Nephron progenitor cell (in vitro differentiated cells): ENCODE measurements at places on chromosomes 1 and 21.

GRCh38 chr1:227885135-227885647, 62.5 kb downstream of the WNT9A start:
- H3K4me3 ChIP-seq, result no peak overlapping the region
- no peak for DNase-seq
- peaks cover 9% of the 10 kb centered on the region for H3K27me3 ChIP-seq
- peaks cover 28% of the 10 kb centered on the region for H3K4me1 ChIP-seq

DNA sequence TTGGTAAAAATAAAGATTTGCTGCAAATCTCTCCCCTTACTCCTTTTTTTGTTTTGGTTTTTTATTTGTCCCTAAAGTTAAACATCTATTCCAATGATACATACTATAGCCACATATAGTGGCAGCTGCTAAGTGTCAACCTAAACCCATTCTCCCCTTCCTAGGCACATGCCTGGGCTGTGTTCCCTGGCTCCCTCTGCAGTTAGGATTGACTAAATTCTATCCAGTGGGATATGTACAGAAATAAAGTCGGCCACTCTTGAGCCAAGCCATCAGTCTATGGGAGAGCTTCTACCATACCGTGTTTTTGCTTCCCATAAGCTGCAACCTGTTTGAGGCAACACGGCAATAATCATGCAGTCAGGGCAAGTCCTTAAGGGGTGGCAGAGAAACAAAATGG, 23.6 kb downstream of the MCOLN3 start:
- DNase-seq, result no peak
- no peaks in the 10 kb centered on the region for H3K36me3 ChIP-seq
- H3K4me3 ChIP-seq, result no peak overlapping the region
- H3K27me3 ChIP-seq, result peaks cover 5% of the 10 kb centered on the region
- H3K4me1 ChIP-seq, result peaks cover 13% of the 10 kb centered on the region
- H3K27ac ChIP-seq, result no peak overlapping the region

- peak within 1 kb of the TSS; percentile 79 for H3K4me3 ChIP-seq
- no peak for DNase-seq
- peaks cover 6% of the 10 kb centered on the region for H3K4me1 ChIP-seq
- no peak within 1 kb of the TSS for H3K27ac ChIP-seq
- peaks cover 12% of the 10 kb centered on the region for H3K36me3 ChIP-seq
Observed at GRCh38 chr1:47415728-47416318, at the start of gene FOXE3. FOXE3 (plus strand) TSS chr1:47416285; CDS start chr1:47416316, 31 bp downstream.

GRCh38 chr1:224761245-224761644, 145.1 kb downstream of the CNIH3 start:
- peaks cover 3% of the 10 kb centered on the region for H3K4me1 ChIP-seq
- H3K27ac ChIP-seq, result no peak overlapping the region
- H3K36me3 ChIP-seq, result peaks cover 14% of the 10 kb centered on the region
- peaks cover 15% of the 10 kb centered on the region for H3K27me3 ChIP-seq
- no peak for DNase-seq

DNA sequence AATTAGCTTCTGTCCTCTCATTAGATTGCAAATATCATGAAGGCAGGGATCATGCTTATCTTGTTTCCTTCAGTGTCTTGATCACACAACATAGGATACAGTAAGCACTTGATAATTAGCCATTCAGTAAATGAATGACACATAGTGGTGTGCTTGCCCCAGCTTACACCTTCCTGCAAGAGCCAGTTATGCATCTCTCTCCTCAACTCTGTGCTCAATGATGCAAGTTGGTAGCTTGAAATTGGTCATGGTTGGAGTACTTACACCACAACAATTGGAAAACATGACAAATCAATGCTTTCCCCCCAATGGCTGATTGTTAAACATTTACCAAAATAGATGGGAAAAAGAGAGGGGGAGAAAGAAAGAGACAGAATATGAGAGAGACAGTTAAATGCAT, 129.2 kb downstream of the NUF2 start:
- no peak overlapping the region for H3K4me3 ChIP-seq
- H3K36me3 ChIP-seq, result no peaks in the 10 kb centered on the region
- H3K27me3 ChIP-seq, result peaks cover 7% of the 10 kb centered on the region
- no peak overlapping the region for H3K27ac ChIP-seq
- H3K4me1 ChIP-seq, result no peaks in the 10 kb centered on the region

- H3K4me1 ChIP-seq, result peaks cover 66% of the 10 kb centered on the region
- H3K27ac ChIP-seq, result no peak overlapping the region
- peaks cover 11% of the 10 kb centered on the region for H3K27me3 ChIP-seq
- H3K4me3 ChIP-seq, result no peak overlapping the region
Observed at GRCh38 chr1:179808503-179808902, 65.4 kb downstream of the FAM163A start.

GRCh38 chr21:25895565-25896205, 160.9 kb downstream of the GABPA start:
- no peaks in the 10 kb centered on the region for H3K27me3 ChIP-seq
- DNase-seq, result no peak
- H3K4me3 ChIP-seq, result no peak overlapping the region

DNA sequence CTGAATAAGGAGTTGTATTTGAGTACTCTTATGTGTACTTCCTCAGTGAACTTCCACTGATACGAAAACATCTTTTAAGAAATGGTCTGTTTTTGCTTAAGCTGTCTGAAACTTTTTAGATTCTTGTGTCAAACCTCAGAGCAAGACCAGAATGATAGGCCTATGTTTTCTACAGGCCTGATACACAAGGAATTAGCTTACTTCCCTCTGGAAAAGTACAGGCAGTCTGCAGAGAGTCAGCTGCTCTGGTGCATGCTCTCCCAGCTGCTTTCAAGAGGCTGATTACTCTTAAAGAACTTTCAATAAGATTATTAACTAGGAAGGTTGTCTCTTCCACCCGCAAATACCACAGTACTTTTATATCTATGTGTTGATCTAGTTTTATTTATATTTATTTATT, 9.5 kb downstream of the SNX27 start:
- no peak for DNase-seq
- no peak overlapping the region for H3K27ac ChIP-seq
- peaks cover 2% of the 10 kb centered on the region for H3K27me3 ChIP-seq
- no peak overlapping the region for H3K4me3 ChIP-seq
- peaks cover 19% of the 10 kb centered on the region for H3K4me1 ChIP-seq

DNA sequence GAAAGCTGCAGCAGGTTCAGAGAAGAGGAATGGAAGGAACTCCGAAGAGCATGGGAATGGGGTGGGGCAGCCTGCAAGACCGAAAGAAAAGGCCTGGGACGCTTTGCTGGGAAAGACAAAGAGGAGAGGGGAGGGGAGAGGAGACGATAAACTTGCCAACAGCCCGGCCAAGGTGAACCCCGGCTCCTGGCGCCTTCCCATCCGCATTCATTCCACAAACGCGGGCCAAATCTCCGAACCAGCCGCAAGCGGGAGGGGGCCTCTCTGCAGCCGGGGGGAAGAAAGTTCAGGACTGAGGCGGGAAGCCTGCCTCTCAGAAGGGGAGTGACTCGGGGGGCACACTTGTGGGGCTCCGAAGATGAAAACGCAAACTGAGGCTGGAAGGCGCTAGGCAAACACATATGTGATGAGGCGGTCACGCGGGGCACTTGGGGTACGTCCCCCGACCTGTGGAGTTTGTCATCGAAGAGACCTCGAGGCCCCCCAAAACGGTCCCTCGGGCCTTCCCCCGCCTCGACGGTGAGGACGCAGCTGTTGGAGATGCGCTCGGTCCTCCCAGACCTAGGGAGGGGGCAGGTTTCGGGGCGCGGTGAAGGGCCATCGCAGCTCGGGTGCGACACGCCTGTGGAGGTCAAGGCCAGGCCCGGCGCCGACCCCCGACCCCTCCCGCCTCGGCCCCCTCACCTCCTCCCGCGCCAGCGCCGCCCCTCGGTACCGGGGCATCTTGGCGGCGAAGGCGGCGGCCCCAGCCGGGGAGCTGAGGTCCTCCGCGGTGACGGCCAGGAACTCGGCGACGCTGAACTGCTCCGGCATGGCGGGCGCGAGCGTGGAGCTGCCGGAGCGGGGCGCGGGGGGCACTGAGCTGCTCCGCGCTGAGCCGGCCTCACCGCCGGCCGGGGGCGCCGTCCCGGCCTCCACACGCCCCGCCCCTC, at the start of gene ASAP3:
Gene ASAP3, minus strand, starts transcription at position 859 of the 932 bp plus-strand sequence. Its CDS starts 46 bp downstream, at position 813.
- H3K4me1 ChIP-seq, result peaks cover 64% of the 10 kb centered on the region
- peak within 1 kb of the TSS; percentile 95 for H3K4me3 ChIP-seq
- peak within 1 kb of the TSS; percentile 85 for H3K27ac ChIP-seq
- no peaks in the 10 kb centered on the region for H3K36me3 ChIP-seq

DNA sequence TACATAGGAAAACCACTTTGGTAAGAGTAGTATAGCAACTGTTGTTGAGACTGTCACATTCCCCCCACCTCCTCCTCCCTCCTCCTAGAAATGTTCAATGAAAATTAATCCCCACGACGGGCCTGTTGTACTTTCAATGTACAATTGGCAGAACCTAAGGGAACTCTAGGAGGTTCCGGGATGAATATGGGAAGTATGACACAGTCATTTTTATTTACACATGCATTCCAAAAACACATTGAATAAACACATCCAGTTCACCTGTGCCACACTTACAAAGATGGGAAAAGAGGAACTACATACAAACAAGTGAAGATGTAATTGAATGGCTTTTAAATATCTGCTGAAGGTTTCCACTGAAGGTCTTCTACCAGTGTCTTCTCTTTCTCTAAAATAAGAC, 144.4 kb upstream of the NBPF11 start:
- peaks cover 11% of the 10 kb centered on the region for H3K36me3 ChIP-seq
- H3K4me1 ChIP-seq, result peaks cover 24% of the 10 kb centered on the region
- no peak for DNase-seq

DNA sequence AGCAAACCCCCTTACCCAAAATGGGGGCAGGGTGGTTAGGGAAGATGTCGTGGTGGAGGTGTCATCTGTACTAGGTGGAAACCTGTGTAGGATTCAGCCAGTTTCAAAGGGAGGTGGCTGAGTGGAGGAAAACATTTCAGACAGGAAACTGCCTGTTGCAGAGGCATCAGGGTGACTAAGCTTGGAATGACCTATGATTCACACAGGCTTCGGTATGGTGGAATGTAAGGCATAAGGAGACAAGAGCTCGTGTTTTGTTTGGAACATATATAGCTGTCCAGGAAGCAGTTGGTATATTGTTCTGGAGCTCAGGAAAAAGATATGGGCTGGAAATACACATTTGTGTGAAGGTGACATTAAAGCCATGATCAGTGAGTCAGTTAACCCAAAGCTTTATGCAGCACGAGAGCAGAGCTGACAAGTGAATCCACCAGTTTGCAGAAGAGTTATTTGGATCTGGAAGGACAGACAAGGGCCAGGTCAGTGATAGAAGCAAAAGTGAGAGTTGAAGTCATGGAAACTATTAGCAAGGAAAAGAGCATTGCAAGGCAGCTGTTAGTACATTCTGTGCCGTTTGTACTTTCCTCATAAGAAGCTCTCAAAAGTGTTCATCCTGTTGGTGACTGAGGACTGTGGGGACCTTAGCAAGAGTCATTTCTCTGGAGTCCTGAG, 12.2 kb downstream of the UTP25 start:
- peaks cover 48% of the 10 kb centered on the region for H3K36me3 ChIP-seq
- H3K27me3 ChIP-seq, result no peaks in the 10 kb centered on the region
- no peak for DNase-seq
- no peaks in the 10 kb centered on the region for H3K4me1 ChIP-seq
- H3K4me3 ChIP-seq, result no peak overlapping the region

- peaks cover 49% of the 10 kb centered on the region for H3K4me1 ChIP-seq
- H3K36me3 ChIP-seq, result peaks cover 47% of the 10 kb centered on the region
- H3K4me3 ChIP-seq, result peak overlapping the region; percentile 100
- H3K27me3 ChIP-seq, result peaks cover 4% of the 10 kb centered on the region
Observed at GRCh38 chr1:67429011-67429527, 1.1 kb downstream of the SERBP1 start.

DNA sequence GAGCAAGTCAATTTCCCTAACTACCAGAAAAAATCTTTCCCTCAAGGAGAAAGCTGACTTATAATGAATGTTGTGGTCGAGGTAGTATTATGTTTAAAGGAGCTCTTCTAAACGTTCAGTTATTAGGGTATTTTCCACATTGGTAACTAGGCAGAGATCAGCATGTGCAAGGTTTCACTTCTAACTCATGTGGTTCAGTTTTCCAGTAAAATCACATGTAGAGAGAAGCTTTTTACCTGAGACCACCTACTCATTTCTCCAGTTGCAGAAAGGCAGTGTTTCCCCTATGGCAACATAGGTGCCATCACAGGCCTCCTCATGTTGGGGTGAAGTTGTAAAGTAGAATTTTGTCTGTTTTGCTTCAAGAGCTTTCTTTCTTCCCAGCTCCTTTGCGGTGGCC, 23.7 kb downstream of the IL23R start:
- H3K27ac ChIP-seq, result no peak overlapping the region
- H3K4me3 ChIP-seq, result no peak overlapping the region
- no peaks in the 10 kb centered on the region for H3K4me1 ChIP-seq
- no peaks in the 10 kb centered on the region for H3K36me3 ChIP-seq

- H3K27ac ChIP-seq, result no peak overlapping the region
- no peaks in the 10 kb centered on the region for H3K36me3 ChIP-seq
- no peak for DNase-seq
- peaks cover 18% of the 10 kb centered on the region for H3K4me1 ChIP-seq
- H3K27me3 ChIP-seq, result peaks cover 8% of the 10 kb centered on the region
- no peak overlapping the region for H3K4me3 ChIP-seq
Observed at GRCh38 chr1:213369465-213369864, 318.4 kb downstream of the RPS6KC1 start.

DNA sequence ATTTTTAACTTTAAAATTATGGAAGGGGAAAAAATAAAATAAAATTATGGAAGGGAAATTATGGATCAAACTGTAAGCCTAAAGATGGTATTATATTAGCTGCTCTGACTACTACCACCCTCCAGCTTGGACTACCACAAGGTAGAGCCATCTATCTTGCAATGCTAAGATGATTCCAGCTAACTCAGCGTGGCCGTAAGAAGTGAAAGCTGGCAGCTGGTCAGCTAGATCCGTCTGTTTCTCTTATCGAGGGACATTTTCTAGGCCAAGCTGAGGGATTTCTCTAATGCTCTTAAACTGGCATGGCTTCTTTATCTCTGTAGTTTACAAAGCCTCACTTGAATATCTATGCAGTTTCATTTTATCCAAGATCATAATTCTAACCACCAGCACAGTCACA, 31.5 kb downstream of the LYST start:
- no peak for DNase-seq
- H3K4me1 ChIP-seq, result no peaks in the 10 kb centered on the region
- no peaks in the 10 kb centered on the region for H3K27me3 ChIP-seq
- no peak overlapping the region for H3K4me3 ChIP-seq
- no peak overlapping the region for H3K27ac ChIP-seq

DNA sequence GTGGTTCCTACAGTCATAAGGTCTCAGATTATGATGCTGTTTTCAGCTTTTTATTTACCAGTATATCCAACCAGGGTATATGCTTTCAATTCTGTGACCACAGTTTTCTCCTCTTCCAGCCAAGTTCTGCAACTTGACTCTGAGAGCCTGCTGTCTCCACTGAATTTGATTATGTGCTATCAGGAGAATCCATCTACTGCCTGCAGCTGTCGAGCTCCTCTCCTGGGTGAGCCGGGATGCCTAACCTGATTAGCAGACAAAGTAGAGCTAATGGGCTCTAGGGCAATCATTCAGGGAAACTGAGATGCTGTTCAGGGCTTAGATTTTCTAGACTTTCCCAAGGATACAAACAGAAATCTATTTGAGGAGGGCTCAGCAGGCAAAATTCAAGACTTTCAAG, 271.5 kb upstream of the BEND5 start:
- DNase-seq, result no peak
- no peaks in the 10 kb centered on the region for H3K36me3 ChIP-seq
- H3K4me1 ChIP-seq, result no peaks in the 10 kb centered on the region
- peaks cover 5% of the 10 kb centered on the region for H3K27me3 ChIP-seq
- H3K27ac ChIP-seq, result no peak overlapping the region
